ENCODE measurements at places on chromosomes 2 and 18. TPM values are rescaled to one million over a fixed set of nuclear protein-coding genes. Genes with fewer than 3 reads are reported as not detected.

- no peak for DNase-seq
Measured at GRCh38 chr2:241363426-241363825, 7.3 kb downstream of the FARP2 start.

DNA sequence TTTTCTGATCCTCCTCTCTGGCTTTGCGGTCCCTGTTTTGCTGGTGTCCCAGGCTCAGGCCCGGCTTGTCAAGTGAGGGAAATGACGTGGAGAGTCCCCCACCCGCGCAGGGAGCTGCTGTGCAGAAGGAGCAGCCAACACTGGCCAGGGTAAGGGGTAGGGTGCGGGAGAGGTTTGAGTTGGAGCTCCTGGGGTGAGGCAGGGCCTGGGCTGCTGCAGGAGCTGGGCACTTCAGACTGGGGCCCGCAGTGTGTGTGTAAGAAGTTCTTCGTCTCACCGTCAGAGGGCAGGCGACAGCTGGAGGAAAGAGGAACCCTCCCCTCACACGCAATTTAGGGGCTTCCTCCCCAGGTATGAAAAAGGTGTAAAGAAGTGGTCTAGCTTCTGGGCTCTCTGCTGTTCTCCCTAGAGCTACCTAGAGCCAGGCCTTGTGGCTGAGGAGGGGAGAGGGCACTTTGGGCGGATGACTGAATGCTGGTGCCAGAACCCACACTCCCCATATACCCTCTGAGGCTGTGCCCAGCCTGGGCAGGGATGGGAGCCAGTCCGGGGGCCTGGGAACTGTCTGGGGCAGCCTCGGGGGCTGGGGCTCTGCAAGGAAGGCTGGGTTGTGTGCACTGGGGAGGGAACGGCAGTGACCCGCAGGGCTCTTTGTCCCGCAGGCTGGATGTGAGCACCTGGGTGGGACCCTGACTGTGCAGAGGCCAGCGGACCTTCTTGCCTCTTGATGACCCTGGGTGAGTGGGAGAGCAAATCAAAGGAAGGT lies 11.8 kb downstream of the CELF4 start:
- peak; percentile 27 for DNase-seq

DNA sequence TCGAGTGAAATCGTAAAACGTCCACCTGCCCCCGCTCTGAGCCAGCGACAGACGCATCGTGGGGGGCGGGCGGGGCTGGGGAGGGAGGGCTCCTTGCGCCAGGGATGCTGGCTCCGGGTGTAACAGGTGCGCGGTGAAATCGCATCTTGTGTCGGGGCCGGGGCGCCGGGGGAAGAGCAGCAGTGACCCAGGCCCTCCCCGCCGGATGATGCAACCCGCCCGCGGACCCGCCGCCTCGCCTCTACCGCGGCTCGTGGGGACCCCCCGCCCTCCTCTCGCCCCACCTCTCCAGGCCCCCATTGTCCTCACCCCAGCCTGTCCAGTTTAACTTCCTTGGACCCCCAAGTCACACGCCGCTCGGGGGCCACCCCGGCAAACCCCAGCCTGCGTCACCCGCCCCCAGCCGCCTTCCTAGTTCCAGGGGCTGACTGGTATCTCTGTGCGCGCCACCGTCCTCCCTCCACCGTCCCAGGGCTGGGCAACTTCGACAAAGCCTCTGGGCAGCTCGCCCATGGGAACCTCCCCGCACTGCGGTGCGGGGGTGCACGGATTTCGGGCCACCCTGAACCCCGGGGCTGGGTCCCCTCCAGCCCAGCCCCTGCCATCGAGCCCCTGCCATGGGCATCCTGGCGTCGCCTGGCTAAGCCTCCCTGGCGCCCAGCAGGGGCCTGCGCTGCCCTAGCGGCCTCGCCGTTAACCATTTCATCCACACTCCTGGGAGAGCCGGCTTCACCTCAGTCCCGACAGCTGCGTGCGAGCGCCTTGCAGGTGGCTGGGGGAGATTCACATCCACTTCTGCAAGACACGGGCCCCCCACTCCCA lies 799 bp upstream of the KIF1A start:
- DNase-seq = peak; percentile 15

The CNGA3 gene
- 1.5 TPM for polyA plus RNA-seq

The E2F6 gene
- polyA plus RNA-seq = 20.2 TPM

The DSC1 gene
- 0.07 TPM for polyA plus RNA-seq

The G6PC2 gene
- 2.4 TPM for polyA plus RNA-seq

The AFF3 gene
- polyA plus RNA-seq = 18.0 TPM

The NT5C1B gene
- 74.9 TPM for polyA plus RNA-seq
